Esophagus squamous epithelium (tissue), 5 donors: ENCODE measurements at places on chromosomes 11 and 22. TPM values are rescaled to one million over a fixed set of nuclear protein-coding genes. Genes with fewer than 3 reads are reported as not detected.

The PATE4 gene
- not detected for total RNA-seq

DNA sequence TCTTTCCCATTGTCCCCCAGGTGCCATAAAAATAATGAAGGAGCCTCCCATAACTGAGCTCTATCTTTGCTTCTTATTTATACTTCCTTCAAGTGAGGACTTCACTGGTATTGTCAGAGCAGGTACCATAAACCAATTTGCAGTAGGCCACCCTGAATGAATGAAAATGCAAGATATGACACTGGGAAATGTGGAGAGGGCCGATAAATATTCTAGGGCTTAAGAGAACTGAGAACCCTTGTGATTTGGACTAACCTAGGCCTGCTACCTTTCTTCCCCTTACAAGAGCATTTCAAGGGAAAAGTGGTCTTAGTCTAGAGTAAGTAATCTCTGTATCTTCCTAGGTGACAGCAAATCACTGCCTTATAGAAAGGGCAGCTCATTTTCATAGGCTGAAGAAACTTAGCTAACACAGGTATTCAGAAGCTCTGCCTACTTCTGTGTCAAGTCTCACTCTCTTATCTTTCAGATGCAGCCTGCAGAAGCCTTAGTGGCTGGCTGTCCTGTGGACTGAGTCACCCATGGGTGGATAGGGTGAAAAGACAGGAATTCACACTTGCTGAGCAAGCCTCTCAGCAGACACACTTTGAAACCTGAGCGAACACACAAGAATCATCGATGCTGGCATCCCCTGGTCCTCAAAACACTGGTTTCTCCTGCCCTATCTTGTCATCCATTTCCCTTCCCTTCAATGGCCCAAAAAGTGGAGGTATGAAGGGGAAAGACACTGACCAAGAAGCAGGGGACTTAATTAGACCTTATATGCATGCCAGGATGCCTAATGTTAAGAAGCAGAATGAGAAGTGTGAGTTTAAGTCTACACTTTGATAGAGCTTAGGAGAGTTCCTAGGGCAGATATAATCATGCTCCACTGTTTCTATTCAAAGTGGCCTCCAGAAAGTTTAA lies 15.2 kb downstream of the NRIP3 start:
- no peaks in the 10 kb centered on the region for H3K36me3 ChIP-seq
- H3K27ac ChIP-seq, result no peak overlapping the region
- no peaks in the 10 kb centered on the region for H3K27me3 ChIP-seq
- no peak overlapping the region for H3K4me3 ChIP-seq
- DNase-seq, result no peak

DNA sequence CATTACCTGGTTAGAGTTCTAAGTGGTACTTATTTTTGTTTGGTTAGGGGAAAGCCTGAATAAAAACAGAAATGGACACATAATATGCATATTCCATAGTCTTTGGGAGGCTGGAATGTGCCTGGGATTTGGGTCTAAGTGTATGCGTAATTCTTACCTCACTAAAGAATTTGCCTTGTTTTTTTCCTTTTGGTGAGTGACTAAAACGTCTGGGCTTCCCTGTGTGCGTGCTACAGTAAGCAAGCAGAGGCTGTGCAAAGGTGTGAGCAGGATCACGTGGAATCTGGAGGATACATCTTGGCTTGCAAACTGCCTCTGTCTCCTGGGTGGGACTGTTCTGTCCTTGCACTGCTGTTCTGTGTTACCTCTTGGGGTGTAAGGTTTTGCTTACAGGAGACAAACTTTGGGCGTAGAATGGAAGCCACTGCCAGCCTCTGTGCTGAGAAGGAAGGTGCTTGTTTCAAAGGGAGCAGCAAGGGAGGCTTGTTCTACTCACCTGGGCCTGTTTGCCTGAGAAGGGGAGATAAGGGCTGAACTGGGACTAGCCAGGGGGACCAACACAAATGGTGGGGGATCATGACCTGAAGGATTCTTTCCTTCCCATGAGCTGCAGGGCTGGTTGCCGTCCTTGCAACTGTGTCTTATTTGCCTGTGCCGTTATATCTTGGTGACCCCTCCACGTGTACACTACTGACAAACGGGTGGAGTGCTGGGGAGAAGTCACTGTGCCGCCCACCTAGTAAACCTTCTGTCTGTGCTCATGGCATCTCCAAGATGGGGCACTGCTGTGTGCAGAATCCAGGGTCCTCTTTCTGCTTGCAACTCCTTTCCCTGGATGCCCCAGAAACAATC lies 4.5 kb downstream of the NEAT1 start:
- peak overlapping the region; percentile 100 for H3K27ac ChIP-seq
- H3K4me3 ChIP-seq, result peak overlapping the region; percentile 89
- peaks cover 31% of the 10 kb centered on the region for H3K4me1 ChIP-seq
- H3K36me3 ChIP-seq, result no peaks in the 10 kb centered on the region
- H3K27me3 ChIP-seq, result no peaks in the 10 kb centered on the region
- DNase-seq, result no peak

DNA sequence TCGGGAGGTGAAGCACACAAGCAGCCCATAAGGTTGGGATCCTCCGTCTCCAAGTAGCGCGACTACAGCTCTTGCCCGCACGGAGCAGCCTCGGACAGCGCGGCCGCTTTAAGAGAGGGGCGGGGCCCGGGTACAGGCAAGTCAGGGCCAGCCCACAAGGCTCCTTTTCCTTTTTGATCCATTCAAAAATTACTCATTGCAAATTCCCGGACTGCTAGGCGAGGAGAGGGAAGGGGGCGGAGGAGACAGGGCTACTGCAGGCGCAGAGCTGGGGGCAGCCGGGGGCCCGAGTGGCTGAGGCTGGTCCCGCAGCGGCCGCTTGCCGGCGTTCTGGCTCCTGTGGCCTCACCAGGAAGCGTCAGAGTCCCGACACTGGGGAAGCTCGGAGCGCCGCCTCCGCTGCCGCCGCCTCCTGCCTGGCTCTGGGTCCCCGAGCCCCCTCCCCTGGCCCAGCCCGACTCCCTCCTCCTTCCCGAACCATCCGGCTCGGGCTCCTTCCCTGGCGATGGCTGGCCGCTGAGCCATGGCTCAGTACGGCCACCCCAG lies at the start of gene UBASH3B:
Gene UBASH3B (plus strand): TSS at position 196 of the 546 bp plus-strand sequence. CDS start 328 bp downstream, at position 524.
- H3K4me3 ChIP-seq, result peak within 1 kb of the TSS; percentile 91
- H3K27ac ChIP-seq, result peak within 1 kb of the TSS; percentile 94
- DNase-seq, result peak; percentile 24
- no peaks in the 10 kb centered on the region for H3K27me3 ChIP-seq
- peaks cover 21% of the 10 kb centered on the region for H3K4me1 ChIP-seq

DNA sequence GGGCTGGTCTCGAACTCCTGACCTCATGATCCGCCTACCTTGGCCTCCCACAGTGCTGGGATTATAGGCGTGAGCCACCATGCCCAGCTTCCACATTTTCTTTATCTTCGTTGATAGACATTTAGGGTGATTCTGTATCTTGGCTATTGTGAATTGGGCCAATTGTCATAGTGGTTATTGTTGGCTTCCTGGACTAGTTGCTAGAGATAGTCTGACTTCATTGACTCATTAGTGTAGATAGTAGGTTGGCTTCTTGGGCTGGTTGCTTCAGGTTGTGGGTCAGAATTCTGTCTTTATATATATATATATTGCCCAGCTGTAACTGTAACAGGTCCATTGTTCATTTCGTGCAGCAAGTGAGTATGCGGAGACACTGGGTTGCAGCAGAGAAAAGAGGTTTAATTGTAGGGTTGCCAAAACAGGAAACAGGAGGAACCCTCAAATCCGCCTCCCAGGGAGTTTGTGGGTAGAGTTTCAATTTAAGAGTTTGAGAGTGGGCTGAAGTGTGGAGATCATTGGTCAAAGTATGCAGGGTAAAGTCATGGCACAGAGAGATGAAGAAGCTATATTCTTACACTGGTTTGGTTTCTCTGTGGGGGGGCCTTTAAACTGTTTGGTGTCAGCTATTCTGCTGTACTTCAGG lies 22.0 kb downstream of the ATG13 start:
- H3K4me1 ChIP-seq, result no peaks in the 10 kb centered on the region
- DNase-seq, result no peak
- H3K4me3 ChIP-seq, result no peak overlapping the region
- no peak overlapping the region for H3K27ac ChIP-seq
- H3K27me3 ChIP-seq, result no peaks in the 10 kb centered on the region
